Coronary artery (tissue), 2 donors: ENCODE measurements at places on chromosomes 2 and 18.
A peak's percentile ranks its signal among the peaks of the same experiment; 100 is the strongest.

GRCh38 chr2:9637330-9637729 lies 6.5 kb upstream of the YWHAQ start:
- no peak for DNase-seq

GRCh38 chr18:62717169-62717924 lies 2.0 kb downstream of the PHLPP1 start:
- peak; percentile 75 for DNase-seq

DNA sequence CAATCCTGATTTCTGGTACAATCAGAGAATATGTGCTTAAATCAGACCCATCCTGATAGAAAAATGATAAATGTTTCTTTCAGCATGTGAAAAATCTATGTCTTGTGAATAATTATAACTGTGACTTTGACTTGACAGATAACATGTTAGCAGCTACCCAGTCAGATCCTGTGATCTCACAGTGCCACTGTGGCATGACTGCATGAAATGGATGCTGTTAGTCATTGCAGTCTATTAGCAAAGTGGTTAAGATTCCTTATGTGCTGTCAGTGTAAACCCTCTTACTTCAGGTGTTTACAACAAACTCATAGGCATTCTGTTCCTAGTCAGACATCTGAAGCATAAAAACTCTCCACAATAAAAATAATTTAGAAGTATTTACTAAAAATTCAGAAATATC lies 244.6 kb upstream of the RND3 start:
- no peak for DNase-seq

GRCh38 chr2:237939251-237939650 lies 27.6 kb upstream of the UBE2F start:
- DNase-seq, result no peak

GRCh38 chr18:8627107-8627472 lies 17.9 kb downstream of the RAB12 start:
- no peak for DNase-seq

- DNase-seq, result peak; percentile 59
Observed at GRCh38 chr2:129779783-129780182, 199.7 kb upstream of the RAB6C start.

- DNase-seq, result no peak
Observed at GRCh38 chr2:19854596-19855541, 46.9 kb downstream of the TTC32 start.

GRCh38 chr2:121545257-121545656 lies 14.6 kb downstream of the RNU4ATAC start:
- no peak for DNase-seq

DNA sequence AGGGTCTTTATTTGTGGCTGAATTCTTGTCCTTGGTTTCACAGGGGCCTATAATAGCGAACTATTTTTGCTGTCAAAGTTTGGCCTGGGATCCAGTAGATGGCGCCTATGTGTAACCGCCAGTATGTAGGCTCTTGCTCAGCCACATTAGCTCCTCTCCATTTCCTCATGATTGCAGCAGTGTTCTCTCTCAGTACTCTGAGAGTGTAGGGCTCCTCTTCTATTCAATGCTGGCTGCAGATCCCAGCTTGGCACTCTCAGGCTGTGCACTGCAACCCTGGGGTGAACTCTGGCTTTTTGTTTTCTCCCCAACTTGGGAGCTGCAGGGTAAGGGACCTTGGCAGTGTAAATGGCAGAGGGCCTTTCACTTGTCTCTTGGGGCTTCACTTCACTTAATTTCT lies 344.6 kb upstream of the CHAC2 start:
- no peak for DNase-seq

DNA sequence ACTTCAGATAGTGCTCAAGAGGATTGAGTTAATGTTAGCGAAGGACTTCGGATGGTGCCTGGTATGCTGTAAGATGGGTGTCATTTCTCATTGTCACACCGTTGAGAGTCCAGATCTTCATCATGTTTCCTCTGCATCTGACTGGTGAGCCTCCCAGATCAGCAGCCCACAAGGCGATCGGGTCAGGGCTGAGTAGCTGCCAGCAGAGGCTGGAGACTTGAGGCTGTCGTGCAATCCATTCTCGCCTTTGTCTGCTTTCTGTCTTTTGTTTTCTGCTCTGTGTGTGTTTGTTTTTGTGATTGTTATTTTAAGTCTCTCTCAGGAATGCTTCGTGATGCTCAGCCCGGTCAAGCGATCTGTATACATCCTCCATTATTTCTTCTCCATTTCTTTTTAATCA lies 95.8 kb downstream of the TGOLN2 start:
- DNase-seq, result no peak

DNA sequence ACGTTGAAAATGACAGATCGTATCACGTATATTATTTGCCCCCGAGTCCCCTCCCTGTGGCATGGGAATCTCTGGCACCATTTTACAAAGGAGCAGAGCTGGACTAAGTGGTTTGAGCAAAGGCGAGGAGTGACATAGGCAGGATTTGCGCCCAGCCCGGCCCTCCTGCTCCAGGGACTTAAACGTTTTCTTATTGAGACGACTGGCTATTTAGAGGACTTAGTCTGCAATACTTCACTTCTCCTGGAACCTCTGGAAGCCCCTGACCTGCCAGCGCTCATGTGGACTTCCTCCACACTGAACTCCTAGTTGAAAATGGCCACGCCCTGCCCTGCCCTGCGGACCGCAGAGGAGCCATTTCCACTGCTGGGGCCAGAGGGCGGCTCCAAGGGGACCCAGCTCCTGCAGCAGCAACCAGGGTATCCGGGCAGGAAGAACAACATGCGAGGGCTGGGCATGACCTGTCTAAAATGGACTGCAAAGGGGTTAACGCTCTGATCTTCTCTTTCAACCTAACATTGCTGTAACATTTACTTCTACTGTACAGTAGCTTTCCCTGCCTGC lies 690.7 kb downstream of the LRP1B start:
- DNase-seq, result no peak

GRCh38 chr2:240933048-240933965 lies 27.2 kb downstream of the CROCC2 start:
- peak; percentile 68 for DNase-seq

DNA sequence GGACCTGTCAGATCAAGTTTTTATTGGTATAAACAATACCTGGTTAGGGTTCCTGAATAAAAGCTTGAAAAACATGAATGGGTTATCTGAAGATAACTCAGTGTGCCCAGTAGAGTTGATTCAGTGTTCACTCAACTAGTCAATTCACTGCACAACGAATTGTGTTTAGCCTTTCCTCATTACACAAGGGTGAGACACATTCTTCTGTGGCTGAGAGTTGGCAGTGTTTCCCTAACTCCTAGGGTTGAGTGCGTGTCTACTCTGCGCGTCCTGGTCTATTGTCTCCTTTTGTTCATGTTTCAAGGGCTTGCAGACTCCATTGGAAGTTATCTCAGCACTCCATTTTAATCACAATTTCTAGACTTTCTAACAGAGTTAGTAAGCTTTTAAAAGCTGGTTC lies 32.8 kb upstream of the TMEM178A start:
- no peak for DNase-seq

DNA sequence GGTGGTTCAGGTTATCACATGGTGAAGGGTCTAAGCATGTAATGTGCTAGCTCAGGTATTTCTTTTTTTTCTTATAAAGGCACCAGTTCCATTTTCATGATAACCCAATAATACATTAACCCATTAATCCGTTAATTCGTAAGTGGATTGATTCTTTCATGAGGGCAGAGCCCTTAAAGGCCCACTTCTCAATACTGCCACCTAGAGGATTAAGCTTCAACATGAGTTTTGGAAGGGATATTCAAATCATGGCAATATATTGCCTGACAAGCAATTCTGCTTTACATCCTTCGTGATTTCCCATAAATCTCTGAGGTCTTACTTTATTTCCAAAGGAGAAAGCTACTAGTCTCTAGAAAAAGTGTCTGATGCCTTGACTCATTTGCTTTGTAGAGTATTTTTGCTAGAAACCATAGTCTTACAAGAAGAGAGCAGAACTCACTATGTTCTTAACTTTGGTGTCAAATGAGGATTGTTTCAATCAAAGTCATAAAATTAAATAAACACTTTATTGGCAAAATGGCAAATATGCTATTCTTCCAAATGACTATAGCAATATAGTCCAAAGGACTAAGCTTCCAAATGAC lies 271.3 kb downstream of the KCNS3 start:
- no peak for DNase-seq

DNA sequence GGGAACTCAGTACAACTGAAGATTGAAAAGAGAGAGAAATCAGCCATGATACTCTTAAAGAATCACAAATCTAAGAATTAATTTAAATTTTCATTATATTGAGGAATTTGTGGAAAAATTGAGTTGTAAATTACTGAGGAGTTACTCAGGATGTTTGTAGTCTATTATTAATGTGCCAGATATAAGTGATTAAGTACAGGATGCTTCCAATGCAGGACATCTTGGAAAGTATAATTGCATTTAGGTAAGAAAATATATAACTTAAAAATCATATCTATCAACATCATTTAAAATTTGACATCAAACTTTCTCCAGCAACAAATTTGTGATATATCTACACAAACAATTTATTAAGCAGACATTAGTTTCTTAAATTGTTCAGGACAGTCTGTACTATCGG lies 1.3 kb downstream of the CALCRL start:
- no peak for DNase-seq

DNA sequence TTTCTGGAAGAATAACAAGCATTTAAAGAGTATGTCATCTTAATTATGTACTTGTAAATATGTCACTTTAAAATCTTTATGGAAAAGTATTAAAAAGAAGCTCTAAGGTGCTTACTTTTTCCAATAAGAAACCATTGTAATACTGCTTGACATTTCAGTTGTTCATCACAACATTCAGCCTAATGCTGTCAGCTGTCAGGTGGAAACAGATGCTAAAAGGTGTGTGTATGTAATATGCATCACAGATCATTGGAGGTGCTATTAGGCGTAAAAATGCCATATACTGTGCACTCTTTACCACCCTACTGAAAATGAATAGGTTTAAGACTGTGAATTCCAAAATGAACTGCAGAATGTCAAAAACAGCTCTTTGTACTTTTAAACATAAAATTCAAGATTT lies 40.3 kb downstream of the METTL8 start:
- DNase-seq, result no peak

GRCh38 chr2:120685066-120685973 lies 50.3 kb upstream of the GLI2 start:
- no peak for DNase-seq

DNA sequence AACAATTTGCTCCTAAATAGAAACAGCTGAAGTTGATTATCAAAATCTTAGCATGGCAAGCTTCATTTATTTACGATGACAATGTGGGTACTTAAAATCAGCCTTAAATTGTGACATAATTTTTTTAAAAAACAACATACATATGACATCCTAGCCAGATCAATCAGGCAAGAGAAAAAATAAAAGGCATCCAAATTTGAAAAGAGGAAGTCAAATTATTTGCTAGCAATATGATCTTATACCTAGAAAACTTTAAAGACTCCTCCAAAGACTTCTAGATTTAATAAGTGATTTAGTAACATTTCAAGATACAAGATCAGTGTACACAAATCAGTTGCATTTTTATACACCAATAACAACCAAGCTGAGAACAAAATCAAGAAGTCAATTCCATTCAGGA lies 14.3 kb upstream of the PPP3R1 start:
- DNase-seq, result no peak

GRCh38 chr2:182444170-182444569 lies 17.3 kb upstream of the PDE1A start:
- no peak for DNase-seq

GRCh38 chr2:111049792-111050640 lies 70.7 kb upstream of the BCL2L11 start:
- no peak for DNase-seq

GRCh38 chr18:58117786-58118403 lies 73.9 kb downstream of the NEDD4L start:
- no peak for DNase-seq

GRCh38 chr2:28378679-28379584 lies 13.7 kb upstream of the FOSL2 start:
- DNase-seq, result no peak

DNA sequence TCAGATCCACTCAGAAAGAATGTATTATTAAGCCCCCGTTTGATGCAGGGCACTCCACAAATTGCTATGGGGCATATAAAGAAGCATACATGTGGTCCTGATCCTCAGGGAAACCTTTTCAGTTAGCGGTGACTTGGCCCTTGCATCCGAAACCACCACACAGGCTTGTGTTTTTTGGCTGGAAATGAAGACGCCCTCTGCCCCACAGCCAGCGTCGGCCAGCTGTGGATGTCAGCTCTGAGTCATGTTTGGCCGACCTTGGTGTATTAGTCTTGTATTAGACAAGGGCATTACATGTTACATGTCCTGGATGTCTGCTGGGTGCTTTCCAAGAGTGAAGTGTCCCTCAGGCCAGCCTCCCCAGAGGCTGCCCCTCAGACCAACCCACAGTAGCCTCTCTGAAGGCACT lies 107.6 kb upstream of the MAP3K20 start:
- peak; percentile 82 for DNase-seq

DNA sequence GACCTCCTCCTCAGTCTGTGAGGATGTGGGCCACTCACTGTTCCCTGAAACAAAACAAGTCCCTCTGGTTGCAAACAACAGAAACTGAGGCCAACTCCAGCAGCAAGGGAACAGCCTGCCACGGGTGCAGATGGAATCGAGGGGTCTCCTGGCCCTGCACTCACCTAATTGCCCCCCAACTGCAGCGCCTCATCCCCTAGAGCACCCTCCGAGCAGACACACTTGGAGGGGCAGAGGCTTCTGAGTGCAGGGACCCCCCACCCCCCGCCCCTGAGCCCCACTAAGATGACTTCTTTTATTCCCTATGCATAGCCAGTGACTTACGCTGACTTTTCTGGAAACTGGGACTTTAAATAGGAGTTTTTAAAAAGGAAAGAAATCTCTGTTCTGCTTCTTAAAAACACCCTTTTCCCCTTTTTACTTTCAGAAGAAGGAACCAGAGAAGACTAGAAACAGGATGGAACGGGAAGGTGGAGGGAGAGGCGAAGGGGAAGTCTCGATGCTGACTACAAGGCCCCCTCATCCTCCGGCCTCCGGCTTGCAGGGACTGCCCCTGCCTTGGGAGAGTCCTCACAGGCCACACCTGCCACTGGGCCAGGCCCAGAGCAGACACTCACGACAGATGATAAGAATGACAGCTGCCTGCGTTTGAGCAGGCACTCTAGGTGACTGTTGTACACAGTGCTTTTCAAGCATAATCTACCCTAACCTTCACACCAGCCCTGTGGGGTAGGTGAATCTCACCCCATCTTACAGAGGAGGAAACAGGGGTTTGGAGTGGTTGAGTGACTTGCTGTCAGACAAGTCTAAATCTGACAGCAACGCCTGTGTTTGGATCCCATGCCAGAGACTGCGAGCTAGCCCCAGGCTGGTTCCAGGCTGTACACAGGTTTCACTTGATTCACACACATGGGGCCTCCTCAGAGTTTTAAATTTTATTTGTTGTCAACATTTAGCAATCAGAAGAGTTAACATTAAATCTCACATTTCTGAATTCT lies 28.2 kb upstream of the BIN1 start:
- DNase-seq, result no peak
